CD4-positive, alpha-beta T cell (primary cell): ENCODE measurements at places on chromosomes 5 and 9. TPM values are rescaled to one million over a fixed set of nuclear protein-coding genes. Genes with fewer than 3 reads are reported as not detected.

RFX3 gene
- total RNA-seq, result 24.8 TPM

NR6A1 gene
- not detected for total RNA-seq

ARL14EPL gene
- total RNA-seq, result not detected

GLIPR2 gene
- total RNA-seq, result 13.6 TPM

TEX53 gene
- total RNA-seq, result not detected

SLC6A18 gene
- total RNA-seq, result not detected

PCDHA8 gene
- total RNA-seq, result not detected

ACOT12 gene
- total RNA-seq, result 0.39 TPM

TOR4A gene
- 0.80 TPM for total RNA-seq

LMX1B gene
- total RNA-seq, result not detected

CARTPT gene
- total RNA-seq, result not detected

SLC25A2 gene
- total RNA-seq, result 0.22 TPM

SMIM27 gene
- total RNA-seq, result 12.7 TPM

SLC36A2 gene
- total RNA-seq, result not detected

CYLC2 gene
- total RNA-seq, result not detected

SKP2 gene
- total RNA-seq, result 7.2 TPM

GRCh38 chr5:75890546-75890945, 173.3 kb upstream of the POC5 start:
- H3K4me3 ChIP-seq, result no peak overlapping the region
- H3K4me1 ChIP-seq, result no peaks in the 10 kb centered on the region
- DNase-seq, result no peak
- H3K27ac ChIP-seq, result no peak overlapping the region
- no peaks in the 10 kb centered on the region for H3K36me3 ChIP-seq

GRCh38 chr5:109650493-109650892, 39.2 kb upstream of the MAN2A1 start:
- H3K27me3 ChIP-seq, result no peaks in the 10 kb centered on the region
- H3K4me3 ChIP-seq, result no peak overlapping the region
- no peak overlapping the region for H3K27ac ChIP-seq
- H3K4me1 ChIP-seq, result no peaks in the 10 kb centered on the region
- DNase-seq, result no peak
- no peaks in the 10 kb centered on the region for H3K36me3 ChIP-seq

DNA sequence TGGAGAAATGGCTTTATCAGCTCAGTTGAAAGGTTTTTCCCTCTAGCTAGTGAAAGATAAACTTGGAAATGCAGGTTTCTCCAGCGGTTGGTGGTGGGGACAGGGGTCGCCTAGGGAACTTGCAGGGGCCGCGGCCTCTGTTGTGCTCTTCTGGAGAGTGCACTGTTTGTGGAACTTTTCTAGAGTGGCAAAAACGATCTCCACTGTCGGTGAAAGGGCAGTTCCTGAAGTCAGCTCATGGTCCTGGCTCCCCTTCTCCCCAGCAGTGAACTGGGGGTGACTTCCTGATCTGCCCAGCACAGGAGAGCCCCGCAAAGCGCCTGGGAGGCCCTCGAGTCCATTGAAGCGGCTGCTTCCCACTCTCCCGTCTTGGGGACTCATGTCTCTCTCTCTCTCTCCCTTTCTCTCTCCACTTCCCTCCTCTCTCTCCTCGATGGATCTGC, 3.2 kb downstream of the IRX1 start:
- H3K27me3 ChIP-seq, result peaks cover 66% of the 10 kb centered on the region
- no peak for DNase-seq
- H3K36me3 ChIP-seq, result no peaks in the 10 kb centered on the region
- H3K27ac ChIP-seq, result no peak overlapping the region
- no peak overlapping the region for H3K4me3 ChIP-seq

GRCh38 chr5:2303431-2304100, 420.8 kb upstream of the IRX4 start:
- H3K27me3 ChIP-seq, result no peaks in the 10 kb centered on the region
- H3K4me3 ChIP-seq, result no peak overlapping the region
- DNase-seq, result no peak
- no peaks in the 10 kb centered on the region for H3K36me3 ChIP-seq

GRCh38 chr9:20382460-20383071, 239.7 kb downstream of the MLLT3 start:
- H3K36me3 ChIP-seq, result no peaks in the 10 kb centered on the region
- DNase-seq, result no peak
- H3K4me1 ChIP-seq, result no peaks in the 10 kb centered on the region

GRCh38 chr9:120264528-120264927, 315.4 kb downstream of the CDK5RAP2 start:
- no peak overlapping the region for H3K4me3 ChIP-seq
- no peak overlapping the region for H3K27ac ChIP-seq
- no peak for DNase-seq
- no peaks in the 10 kb centered on the region for H3K27me3 ChIP-seq
- no peaks in the 10 kb centered on the region for H3K4me1 ChIP-seq
- no peaks in the 10 kb centered on the region for H3K36me3 ChIP-seq

DNA sequence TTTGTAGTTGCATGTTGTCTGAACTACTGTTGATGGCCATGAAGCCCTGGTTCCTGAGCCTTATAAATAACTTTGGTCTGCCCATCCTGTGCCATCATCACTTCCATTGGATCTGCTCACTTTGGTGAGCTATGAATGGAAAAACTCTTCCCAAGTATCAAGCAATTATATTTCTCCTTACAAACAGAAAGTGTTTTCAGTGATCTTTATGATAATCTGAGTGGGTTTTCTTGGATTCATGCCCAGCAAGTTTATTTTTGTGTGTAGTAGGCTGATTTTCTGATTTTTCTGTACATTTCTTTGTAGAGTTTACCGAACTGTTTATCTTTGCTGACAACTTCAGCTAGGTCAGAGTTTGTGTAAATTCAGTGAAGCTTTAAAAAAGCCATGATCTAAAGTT, 31.0 kb downstream of the CAMK4 start:
- peak overlapping the region; percentile 39 for H3K27ac ChIP-seq
- H3K27me3 ChIP-seq, result no peaks in the 10 kb centered on the region
- H3K36me3 ChIP-seq, result no peaks in the 10 kb centered on the region
- H3K4me3 ChIP-seq, result no peak overlapping the region
- H3K4me1 ChIP-seq, result peaks cover 40% of the 10 kb centered on the region

- H3K4me1 ChIP-seq, result no peaks in the 10 kb centered on the region
- DNase-seq, result no peak
- no peaks in the 10 kb centered on the region for H3K27me3 ChIP-seq
- no peak overlapping the region for H3K4me3 ChIP-seq
- H3K36me3 ChIP-seq, result no peaks in the 10 kb centered on the region
- H3K27ac ChIP-seq, result no peak overlapping the region
These were observed 901.7 kb downstream of the TLE1 start for GRCh38 chr9:80787636-80788035.

GRCh38 chr5:2001300-2001699, 118.6 kb upstream of the IRX4 start:
- peaks cover 8% of the 10 kb centered on the region for H3K27me3 ChIP-seq
- H3K4me3 ChIP-seq, result no peak overlapping the region
- H3K36me3 ChIP-seq, result no peaks in the 10 kb centered on the region
- H3K27ac ChIP-seq, result no peak overlapping the region

GRCh38 chr9:109121232-109121796, 1.6 kb upstream of the TMEM245 start:
- H3K27me3 ChIP-seq, result no peaks in the 10 kb centered on the region
- no peak overlapping the region for H3K4me3 ChIP-seq
- no peaks in the 10 kb centered on the region for H3K36me3 ChIP-seq
- no peak overlapping the region for H3K27ac ChIP-seq
- peaks cover 34% of the 10 kb centered on the region for H3K4me1 ChIP-seq
- no peak for DNase-seq

- H3K27me3 ChIP-seq, result no peaks in the 10 kb centered on the region
- no peak for DNase-seq
- H3K27ac ChIP-seq, result no peak overlapping the region
- H3K36me3 ChIP-seq, result peaks cover 90% of the 10 kb centered on the region
- peaks cover 50% of the 10 kb centered on the region for H3K4me1 ChIP-seq
These were observed 12.6 kb downstream of the HNRNPH1 start for GRCh38 chr5:179610903-179611265.

GRCh38 chr5:310941-311434, 10.5 kb upstream of the AHRR start:
- peaks cover 71% of the 10 kb centered on the region for H3K36me3 ChIP-seq
- H3K4me3 ChIP-seq, result no peak overlapping the region
- H3K27ac ChIP-seq, result no peak overlapping the region
- no peak for DNase-seq
- no peaks in the 10 kb centered on the region for H3K4me1 ChIP-seq

DNA sequence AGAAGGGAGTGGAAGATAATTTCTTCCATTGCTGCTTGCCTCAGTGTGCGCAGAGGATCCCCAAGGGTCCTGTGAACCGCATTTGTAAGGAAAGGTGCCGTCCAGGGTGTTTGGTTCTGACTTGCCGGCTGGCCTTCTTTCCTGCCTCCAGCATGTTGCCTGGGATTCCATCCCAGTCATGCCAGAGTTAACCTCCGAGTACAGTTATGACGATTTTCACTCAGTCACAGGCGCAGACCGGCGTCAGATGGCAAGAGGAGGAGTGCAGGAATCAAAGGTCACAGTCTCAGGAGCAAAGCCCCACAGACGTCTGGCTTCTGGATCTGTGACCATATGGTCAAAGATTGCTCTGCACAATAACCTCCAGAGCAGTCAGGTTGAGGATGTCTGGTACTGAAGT, 5.9 kb upstream of the GADD45G start:
- no peaks in the 10 kb centered on the region for H3K27me3 ChIP-seq
- H3K27ac ChIP-seq, result no peak overlapping the region
- H3K4me3 ChIP-seq, result no peak overlapping the region
- no peaks in the 10 kb centered on the region for H3K36me3 ChIP-seq

GRCh38 chr9:113973226-113973625, 97.1 kb downstream of the ZNF618 start:
- H3K4me3 ChIP-seq, result no peak overlapping the region
- H3K27ac ChIP-seq, result no peak overlapping the region
- no peaks in the 10 kb centered on the region for H3K36me3 ChIP-seq

GRCh38 chr9:113737517-113738271, 138.4 kb upstream of the ZNF618 start:
- H3K4me3 ChIP-seq, result no peak overlapping the region
- no peak for DNase-seq
- H3K27ac ChIP-seq, result no peak overlapping the region
- H3K4me1 ChIP-seq, result no peaks in the 10 kb centered on the region
- no peaks in the 10 kb centered on the region for H3K27me3 ChIP-seq
- H3K36me3 ChIP-seq, result no peaks in the 10 kb centered on the region

GRCh38 chr9:125262294-125262991, 817 bp downstream of the GAPVD1 start:
- DNase-seq, result peak; percentile 23
- peak overlapping the region; percentile 100 for H3K4me3 ChIP-seq
- no peaks in the 10 kb centered on the region for H3K27me3 ChIP-seq
- peaks cover 5% of the 10 kb centered on the region for H3K36me3 ChIP-seq
- H3K4me1 ChIP-seq, result peaks cover 30% of the 10 kb centered on the region

- H3K27me3 ChIP-seq, result no peaks in the 10 kb centered on the region
- no peaks in the 10 kb centered on the region for H3K4me1 ChIP-seq
- no peaks in the 10 kb centered on the region for H3K36me3 ChIP-seq
- no peak for DNase-seq
- H3K4me3 ChIP-seq, result no peak overlapping the region
These were observed 54.6 kb upstream of the ECM2 start for GRCh38 chr9:92590377-92590776.

DNA sequence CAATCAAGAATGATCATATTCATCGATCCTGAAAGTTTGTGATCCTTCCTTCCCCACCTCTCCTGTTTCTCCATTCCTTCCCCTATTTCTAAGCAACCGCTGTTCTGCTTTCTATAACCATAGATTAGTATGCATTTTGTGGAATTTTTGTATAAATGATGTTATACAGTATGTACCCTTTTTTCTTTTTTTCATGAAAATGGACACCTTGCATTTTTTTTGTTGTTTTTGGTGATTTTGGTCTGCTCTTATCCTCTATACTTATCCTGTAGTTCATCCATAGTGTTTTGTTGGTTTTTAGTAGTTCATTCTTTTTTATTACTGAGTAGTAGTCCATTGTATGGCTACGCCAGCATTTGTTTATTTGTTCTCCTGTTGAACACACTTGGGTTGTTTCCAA, 46.1 kb downstream of the SCGB3A1 start:
- H3K4me1 ChIP-seq, result no peaks in the 10 kb centered on the region
- DNase-seq, result no peak
- H3K4me3 ChIP-seq, result no peak overlapping the region
- no peaks in the 10 kb centered on the region for H3K27me3 ChIP-seq
- peaks cover 19% of the 10 kb centered on the region for H3K36me3 ChIP-seq

- no peak overlapping the region for H3K27ac ChIP-seq
- H3K4me3 ChIP-seq, result no peak overlapping the region
- H3K27me3 ChIP-seq, result no peaks in the 10 kb centered on the region
- H3K4me1 ChIP-seq, result no peaks in the 10 kb centered on the region
- no peaks in the 10 kb centered on the region for H3K36me3 ChIP-seq
- DNase-seq, result no peak
These were observed 312.5 kb downstream of the CETN3 start for GRCh38 chr5:90097082-90097477.

DNA sequence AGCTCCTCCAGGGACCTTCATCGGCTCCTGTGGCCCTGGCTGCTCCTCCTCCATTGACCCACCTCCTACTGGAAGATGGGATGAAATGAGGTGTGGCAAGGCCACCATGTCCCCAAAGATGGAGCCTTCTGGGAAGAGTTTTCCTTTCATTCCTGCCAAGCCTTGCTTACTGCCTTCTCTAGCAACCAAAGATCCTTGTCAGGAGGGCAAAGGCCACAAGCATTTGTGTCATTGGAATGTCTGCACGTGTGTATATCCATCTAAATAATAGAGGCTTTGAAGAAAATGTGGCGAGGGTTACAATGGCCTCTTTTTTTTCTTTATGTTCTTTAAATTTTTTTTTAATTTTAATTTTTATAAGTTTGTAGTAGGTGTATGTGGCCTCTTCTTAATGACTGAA, 313.6 kb downstream of the ARHGEF28 start:
- no peaks in the 10 kb centered on the region for H3K36me3 ChIP-seq
- H3K4me1 ChIP-seq, result no peaks in the 10 kb centered on the region
- no peak for DNase-seq

- H3K4me1 ChIP-seq, result no peaks in the 10 kb centered on the region
- DNase-seq, result no peak
- no peak overlapping the region for H3K27ac ChIP-seq
- H3K4me3 ChIP-seq, result no peak overlapping the region
These were observed 127.1 kb downstream of the DPYSL3 start for GRCh38 chr5:147382776-147383175.

GRCh38 chr5:132370181-132370970, 866 bp downstream of the SLC22A5 start:
- peaks cover 35% of the 10 kb centered on the region for H3K4me1 ChIP-seq
- DNase-seq, result no peak
- H3K4me3 ChIP-seq, result peak overlapping the region; percentile 68
- H3K27ac ChIP-seq, result no peak overlapping the region

GRCh38 chr9:77543131-77543822, 104.8 kb downstream of the GNA14 start:
- H3K4me3 ChIP-seq, result no peak overlapping the region
- no peaks in the 10 kb centered on the region for H3K27me3 ChIP-seq
- H3K4me1 ChIP-seq, result no peaks in the 10 kb centered on the region
- DNase-seq, result no peak
- no peaks in the 10 kb centered on the region for H3K36me3 ChIP-seq
- no peak overlapping the region for H3K27ac ChIP-seq

DNA sequence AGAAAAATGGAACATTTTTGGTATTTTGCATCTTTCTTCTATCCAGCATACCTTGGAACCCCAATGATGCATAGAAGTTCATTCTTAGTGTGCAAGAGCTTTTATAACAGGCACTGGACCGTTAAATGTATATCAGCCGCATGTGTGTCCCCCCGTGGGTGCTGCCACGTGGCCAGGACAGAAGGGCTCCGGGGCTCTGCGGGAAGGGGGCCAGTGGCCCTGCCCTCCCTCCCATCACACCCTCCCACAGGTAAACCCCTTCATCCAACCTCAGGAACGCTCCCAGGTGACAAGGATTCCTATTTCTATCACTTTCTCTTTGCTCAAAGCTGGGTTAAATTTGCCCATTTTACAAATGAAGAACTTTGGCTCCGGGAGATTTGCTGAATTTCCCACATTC, 393.4 kb upstream of the IRX4 start:
- H3K4me1 ChIP-seq, result no peaks in the 10 kb centered on the region
- H3K27me3 ChIP-seq, result no peaks in the 10 kb centered on the region
- no peak overlapping the region for H3K27ac ChIP-seq
- no peak for DNase-seq
